ENCODE measurements at places on chromosomes 5 and 9.

DNA sequence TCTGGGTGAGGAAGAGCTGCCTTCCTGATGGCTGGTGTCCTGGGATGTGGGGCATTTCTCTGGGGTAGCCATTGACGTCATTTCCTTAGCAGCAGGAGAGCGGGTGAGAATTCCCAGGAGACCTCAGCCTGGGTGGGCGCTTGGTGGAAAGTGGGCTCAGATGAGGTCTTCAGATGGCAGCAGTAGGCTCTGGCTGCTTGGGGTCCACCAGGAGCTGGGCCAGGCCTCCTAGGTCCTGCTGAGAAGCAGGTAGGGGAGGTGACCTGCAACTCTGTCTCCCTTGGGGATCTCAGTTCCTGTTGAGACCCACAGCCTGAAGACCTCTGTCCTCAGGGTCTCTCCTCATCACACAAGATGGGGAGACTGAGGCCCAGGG is 31.5 kb downstream of the FAM163B start:
- no peak for DNase-seq

DNA sequence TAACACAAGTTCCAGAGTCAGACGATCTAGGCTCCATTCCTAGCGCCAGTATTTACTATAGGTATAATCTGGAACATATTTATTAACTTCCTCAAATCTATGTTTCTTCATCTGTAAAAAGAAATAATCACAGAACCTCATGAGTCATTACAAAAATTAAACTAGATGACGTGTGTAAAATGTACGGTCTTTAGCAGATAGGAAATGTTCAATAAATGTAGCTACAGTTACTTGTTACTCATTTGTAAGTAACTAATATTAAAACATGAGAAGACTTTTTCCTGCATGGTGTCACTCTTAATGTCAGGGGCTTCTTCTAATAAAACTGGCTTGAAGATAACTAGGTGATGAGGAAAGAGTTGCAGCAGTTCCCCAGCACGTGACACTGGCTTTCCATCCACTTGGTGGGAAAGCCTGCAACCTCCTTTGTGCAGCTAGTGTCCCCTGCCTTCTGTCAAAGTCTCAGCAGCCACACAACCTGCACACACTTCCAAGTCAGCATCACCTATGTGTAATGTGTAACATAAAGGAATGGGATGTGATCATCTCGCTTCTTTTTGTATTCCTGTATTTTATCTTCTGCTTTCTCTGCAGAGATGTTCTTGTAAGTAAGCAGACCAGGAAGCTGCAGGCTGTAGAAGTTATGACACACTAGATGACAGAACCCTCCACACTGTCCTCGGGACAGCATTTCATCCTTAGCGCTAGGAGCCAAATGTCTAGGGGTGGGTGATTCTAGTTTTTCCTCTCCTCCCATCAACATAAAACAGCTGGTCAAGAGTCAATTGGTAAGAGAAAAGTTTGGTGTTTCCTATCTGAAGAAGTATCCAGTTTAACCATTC is 1.8 kb upstream of the JAKMIP2 start:
- DNase-seq: no peak

- peak; percentile 24 for DNase-seq
Measured at GRCh38 chr5:142420561-142421227, 95.9 kb upstream of the SPRY4 start.

- DNase-seq: no peak
Measured at GRCh38 chr5:42855811-42856210, 44.1 kb upstream of the SELENOP start.

- DNase-seq: no peak
Measured at GRCh38 chr9:129381481-129381957, 203.5 kb upstream of the IER5L start.

DNA sequence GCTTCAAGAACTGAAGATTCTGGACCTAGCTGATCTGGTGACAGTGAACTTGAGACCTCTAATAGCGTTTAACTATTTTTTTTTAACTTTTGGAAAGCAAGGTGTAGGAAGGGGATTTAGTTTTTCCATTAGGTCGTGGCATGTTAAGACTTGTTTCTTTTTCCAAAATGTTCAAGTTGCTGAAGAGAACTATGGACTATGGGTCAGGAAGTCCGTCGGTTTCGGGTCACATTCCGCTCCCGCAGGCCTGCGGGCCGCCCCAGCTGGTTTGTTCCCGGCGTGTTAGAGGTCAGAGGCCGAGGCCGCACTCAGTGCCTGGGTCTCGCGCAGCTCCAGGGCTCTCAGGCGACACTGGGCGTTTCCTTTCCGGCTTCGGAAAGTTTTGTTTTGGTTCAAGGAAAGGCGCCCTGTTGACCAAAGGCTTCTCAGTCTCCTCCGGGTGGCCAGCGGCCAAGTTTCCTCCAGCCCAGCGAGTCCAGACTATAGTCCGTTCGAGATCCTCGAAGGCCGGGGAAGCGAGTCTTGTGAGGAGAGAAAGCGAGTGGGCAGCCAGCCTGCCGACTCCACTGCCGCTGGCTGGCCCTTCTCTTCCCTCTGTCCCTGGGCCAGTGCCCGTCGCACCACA is 586 bp upstream of the FCHO2 start:
- no peak for DNase-seq

Data from amniotic epithelial cell (primary cell).